H4 (cell line): ENCODE measurements at places on chromosomes 6 and 20.
A peak's percentile ranks its signal among the peaks of the same experiment; 100 is the strongest.

DNA sequence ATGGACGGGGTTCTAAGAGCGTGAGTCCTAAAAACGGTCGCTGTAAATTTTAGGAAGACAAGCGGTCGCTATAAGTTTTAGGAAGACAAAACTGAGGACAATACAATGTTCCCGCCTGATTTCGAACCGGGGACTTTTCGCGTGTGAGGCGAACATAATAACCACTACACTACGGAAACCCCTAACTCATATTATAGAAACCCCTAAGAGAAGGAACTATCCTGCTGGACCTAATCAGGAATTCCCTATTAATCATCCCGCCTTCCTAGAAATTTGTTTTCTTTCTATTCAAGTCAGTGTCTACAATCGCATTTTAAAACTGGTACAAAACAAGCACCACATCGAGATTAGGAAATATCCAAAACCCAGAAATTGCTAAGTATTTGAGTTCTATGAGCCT lies 183.8 kb downstream of the OR2B2 start:
- no peak for DNase-seq

- DNase-seq: peak; percentile 86
Observed at GRCh38 chr6:116511424-116512110, at the start of gene CALHM5. TSS of gene CALHM5 (plus strand) at chr6:116511639. CDS start at chr6:116511697, 58 bp downstream.

GRCh38 chr20:22414305-22414742 lies 170.0 kb downstream of the FOXA2 start:
- DNase-seq: peak; percentile 44

DNA sequence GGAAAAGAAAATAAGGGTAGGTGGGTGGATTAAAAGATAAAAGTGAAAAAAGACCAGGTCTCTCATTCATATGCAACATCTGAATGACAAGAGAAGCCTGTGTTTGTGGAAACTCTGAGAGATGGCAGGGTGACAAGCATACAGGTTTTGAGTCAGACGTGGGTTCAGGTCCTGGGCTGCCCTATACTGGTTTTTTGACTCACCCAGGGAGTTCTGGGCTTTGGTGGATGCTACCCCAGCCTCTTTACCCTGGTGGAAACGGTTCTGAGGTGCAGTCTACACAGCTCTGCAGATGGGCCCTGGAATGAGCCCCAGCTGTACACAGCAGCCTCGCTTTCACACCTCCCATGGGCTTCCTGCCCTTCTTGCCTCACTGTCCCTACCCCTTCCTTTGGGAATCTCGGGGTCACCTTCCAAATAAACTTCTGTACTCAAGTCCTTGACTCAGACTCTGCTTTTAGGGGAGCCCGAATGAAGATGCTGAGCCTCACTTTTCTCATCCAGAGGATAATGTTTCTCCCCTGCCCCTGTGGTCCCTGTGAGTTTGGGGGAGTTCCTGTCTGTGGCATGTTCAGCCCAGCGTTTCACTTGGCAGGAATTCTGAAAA lies 77.7 kb upstream of the CLDN20 start:
- DNase-seq: no peak

GRCh38 chr6:3228771-3229565 lies 1.5 kb upstream of the TUBB2B start:
- DNase-seq: no peak

DNA sequence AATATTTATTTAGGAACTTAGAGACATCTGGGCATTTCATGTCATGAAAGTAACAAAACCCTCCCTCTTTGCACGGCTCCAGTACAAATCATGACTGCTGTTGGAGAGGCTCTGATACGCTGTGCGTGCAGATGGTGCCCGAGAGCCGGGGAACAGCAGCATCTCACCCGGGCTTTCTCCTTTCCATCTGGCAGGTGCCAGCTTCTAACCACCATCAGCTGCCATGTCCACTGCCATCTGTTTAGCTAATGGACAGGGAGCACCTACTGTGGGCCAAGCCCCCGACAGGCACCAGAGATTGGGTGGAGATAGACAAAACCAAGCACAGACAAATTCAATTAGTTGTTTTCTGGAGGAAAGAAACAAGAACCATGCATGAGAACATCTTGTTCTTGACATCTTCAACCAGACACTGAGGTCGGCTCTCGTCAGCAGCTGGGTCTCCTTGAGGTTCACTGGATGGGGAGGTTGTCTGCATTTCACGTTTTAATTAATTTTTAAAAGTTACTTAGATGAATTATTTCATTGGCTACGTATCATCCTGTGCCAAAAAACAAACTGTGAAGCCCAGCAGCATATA lies 323.7 kb downstream of the THBS2 start:
- no peak for DNase-seq

- no peak for DNase-seq
Observed at GRCh38 chr6:44036196-44036595, 91.1 kb downstream of the MRPL14 start.

DNA sequence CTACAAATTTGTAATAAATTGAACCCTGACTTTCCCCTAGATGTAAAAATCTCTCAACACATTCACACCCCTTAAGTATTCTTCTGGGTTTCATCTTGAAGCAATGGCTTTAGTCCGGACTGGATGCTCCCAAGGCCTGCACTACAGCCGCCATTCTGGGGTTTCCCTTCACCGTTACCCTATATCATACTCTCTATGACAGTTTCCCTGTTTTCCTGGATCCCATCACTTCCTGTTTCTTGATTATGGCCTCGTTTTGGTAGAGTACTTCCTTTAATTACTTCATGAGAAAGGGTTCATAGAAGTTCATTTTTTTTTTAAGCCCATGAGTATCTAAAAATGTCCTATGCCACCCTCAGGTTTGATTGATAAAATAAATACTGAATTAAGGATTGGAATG lies 11.7 kb downstream of the FIG4 start:
- DNase-seq: no peak

GRCh38 chr6:161837854-161838253 lies 564.0 kb upstream of the AGPAT4 start:
- no peak for DNase-seq

GRCh38 chr6:167550941-167551627 lies 226.2 kb downstream of the TTLL2 start:
- DNase-seq: no peak

- DNase-seq: no peak
Observed at GRCh38 chr20:42576167-42576566, 613.5 kb downstream of the PTPRT start.

DNA sequence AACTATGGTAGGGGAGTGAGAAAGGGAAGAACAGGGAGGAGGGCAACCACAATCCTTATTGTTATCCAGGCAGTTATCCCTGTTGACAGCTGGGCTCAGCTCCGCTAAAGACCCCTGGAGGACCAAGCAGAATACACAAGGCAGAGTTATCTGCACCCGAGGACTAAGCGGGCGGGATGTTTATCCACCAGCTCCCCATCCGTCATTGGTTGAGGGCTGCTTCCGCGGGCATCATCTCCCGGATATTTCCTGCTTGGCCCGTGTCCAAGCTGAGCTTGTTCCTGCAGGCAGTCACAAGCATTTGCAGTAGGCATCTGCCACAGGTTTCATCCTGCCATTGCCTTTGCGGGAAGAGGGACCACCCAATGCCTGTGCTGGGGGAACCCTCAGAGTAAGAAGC lies 102.1 kb downstream of the DLGAP4 start:
- DNase-seq: peak; percentile 48

GRCh38 chr6:68127074-68127473 lies 508.0 kb upstream of the ADGRB3 start:
- DNase-seq: no peak

GRCh38 chr6:24064106-24064505 lies 61.9 kb upstream of the NRSN1 start:
- DNase-seq: no peak

GRCh38 chr6:13001927-13002326 lies 285.4 kb downstream of the PHACTR1 start:
- no peak for DNase-seq

GRCh38 chr6:93679836-93680235 lies 260.5 kb upstream of the EPHA7 start:
- DNase-seq: peak; percentile 40
